ENCODE measurements at places on chromosomes 1 and 21.

- peak; percentile 29 for DNase-seq
These were observed 199.4 kb upstream of the CACYBP start for GRCh38 chr1:174800216-174800851.

DNA sequence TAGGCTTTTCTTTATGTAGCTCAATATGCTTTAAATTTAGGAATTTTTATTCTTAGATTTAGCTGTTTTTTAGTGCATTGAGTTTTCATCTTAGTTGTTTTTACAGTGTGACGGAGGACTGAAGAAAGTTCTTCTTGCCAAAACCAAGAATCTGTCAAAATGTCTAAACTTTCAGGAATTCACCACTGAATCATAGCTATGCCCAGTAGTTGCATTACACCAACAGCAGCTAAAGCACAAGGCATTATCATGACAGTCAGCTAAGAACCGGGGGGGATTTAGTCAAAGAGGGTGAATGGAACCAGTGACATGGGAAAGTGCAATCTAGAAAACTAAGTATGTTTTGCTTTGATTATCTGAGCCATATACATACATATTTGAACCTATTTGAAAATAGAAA, 6.5 kb upstream of the C1orf146 start:
- peak; percentile 52 for DNase-seq

DNA sequence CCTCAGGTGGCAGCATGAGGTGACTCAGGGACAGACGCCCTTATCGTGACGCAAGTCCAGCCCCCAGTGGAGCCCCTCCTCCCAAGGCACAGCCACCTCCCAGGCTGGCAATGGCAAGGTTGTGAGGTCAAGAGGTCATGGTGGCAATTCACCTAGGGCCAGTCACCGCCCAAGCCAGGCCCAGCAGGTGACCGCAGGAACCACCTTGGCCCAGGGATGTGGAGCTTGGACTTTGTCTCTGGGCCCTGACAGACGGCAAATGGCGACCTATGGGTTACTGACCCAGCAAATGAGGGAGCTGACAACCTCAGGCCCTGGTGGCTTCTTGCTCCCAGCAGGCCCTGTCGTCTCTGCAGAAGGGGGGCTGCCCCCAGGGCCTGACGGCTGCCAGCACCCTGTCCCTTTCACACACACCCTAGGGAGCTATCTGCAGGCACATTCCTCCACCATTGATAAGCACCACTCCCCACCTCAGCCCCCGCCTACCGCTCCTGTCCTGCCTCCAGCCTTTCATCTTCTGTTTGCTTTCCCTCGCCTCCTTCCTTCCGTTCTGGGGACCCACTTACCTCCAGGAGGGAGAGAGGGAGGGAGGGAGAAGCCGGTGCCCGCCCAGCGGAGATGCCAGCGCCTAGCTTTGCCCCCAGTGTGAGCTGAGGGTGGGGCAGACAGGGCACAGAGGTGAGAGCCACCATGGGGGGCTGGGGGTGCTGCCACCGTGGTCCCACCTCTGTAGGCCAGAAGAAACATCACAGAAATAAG, 12.1 kb downstream of the EPHA2 start:
- DNase-seq: no peak

DNA sequence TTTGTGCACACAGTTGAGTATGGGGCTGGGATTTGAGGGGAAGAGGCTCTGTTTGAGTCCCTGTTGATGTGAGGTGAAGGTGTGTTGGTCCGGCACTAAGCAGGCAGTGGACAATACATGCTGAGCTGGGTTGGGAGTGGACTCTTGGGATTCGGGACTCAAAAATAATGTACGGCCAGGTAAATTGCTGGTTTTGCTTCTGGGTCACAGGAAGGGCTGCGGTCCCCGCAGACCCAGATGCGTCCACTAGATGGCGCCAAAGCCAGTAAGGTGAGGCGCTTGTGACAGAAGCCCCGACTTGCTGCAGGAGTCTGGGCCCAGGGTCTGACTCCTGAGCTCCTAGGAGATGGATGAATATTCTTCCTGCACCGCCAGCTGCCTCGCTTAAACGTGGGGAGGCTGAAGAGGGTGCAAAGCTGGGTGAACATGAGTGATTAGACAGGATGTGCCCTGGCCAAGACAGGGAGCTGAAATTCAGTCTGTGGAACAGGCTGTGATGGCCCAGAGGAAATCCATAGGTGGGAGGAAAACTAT, 61.4 kb downstream of the ACBD3 start:
- peak; percentile 87 for DNase-seq

DNA sequence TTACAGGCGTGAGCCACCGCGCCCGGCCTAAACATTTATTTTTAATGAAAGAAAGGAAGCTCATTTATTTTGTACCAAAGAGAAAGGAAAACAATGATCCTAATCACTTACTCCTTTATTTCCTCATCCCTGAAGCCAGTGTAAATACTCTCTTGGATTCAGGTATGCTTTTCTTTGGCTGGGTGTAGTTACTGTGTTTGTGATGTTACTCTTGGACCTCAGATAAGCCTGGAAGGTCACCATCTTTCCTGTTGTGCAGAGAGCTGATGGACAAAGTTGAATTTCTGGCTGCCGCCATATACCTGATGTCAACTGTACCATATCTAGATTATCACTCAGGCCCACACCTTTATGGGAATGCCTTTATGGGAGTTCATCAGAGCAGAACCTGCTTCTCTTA, 35.4 kb upstream of the FOXE3 start:
- no peak for DNase-seq

DNA sequence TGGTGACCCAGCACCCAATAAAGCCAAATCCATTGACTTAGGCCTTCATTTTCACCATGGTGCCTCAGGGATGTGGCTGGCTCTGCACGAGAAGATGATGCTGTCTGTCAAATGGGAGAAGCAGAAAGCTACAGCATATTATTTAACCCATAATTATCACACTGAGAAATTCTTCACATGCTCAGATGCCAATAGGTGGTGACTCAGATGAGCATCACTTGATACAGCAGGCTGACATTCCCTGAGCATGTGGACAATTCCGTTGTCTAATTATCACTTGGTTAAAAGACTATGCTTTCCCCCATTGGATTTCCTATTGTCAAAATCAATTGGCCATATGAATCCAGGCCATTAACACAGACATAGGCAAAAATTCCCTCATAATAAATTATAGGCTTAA, 44.0 kb upstream of the HSD3B1 start:
- DNase-seq: no peak

GRCh38 chr1:156705918-156706656, 704 bp upstream of the CRABP2 start:
- DNase-seq: peak; percentile 86

DNA sequence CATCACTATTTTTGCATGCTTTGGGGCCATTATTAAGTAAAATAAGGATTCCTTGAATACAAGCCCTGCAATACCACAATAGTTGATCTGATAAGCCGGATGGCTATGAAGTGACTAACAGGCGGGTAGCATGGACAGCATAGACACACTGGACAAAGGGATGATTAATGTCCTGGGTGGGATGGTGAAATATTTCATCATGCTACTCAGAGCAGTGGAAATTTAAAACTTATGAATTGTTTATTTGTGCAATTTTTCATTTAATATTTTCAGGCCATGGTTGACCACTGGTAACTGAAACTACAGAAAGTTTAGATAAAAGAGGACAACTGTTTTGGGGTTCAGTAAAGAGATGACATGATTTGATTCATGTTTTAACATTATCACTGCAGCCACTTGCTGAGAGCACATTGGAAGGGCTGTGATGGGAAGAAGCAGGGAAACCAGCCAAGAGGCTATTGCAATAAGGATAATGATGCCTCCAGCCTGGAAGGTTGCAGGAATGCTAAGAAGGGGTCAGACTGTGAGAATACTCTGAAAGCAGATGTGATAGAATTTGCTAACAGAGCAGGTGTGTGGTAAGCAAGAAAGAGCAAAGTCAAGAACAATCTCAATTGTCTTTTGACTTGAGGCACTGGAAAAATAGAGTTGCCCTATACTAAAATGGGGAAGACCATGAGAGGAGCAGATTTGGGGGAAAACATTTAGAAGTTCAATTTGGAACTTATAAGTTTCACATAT, 62.5 kb upstream of the TNFSF4 start:
- peak; percentile 59 for DNase-seq

DNA sequence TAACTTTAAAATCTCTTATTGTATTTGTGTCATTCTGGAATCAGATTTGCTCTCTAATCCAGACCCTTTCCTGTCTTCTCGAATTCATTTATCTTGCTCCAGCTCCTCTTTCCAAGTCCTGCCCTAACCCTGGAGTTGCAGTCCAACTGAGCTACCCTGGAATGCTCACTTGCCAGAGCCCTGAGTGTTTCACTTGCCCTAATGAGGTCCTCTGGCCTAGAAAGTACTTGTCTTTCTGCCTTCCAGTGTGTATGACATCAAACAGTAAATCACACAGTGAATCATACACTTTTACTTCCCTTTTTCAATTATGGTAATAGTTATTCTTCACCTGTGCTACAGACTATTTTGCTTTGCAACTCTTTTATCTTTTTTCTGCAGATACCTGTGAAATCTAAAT, 96.9 kb downstream of the NEK7 start:
- DNase-seq: no peak

GRCh38 chr1:59516881-59517280, 220.0 kb downstream of the FGGY start:
- DNase-seq: no peak

- peak; percentile 47 for DNase-seq
These were observed 432.9 kb downstream of the PLPP3 start for GRCh38 chr1:56146449-56146848.

GRCh38 chr1:192070213-192070612, 88.0 kb upstream of the RGS18 start:
- no peak for DNase-seq

DNA sequence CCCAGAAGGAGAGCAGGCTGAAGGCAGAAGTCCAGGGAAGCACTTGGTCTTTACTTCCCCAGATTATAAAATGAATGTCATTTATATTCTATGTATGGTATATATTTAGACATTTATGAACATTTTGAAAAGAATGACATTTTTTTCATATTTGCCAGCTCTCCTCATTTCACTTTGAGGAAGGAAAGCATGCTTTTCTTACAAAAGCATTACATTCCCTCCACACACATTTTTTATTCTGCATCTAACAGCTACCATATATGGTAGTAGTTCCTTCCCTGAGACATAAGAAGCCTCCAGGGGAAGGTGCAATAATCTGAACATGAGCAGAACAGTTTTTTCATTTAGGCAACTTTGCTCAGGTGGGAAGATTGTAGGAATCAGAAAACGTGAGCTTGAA, 94.0 kb downstream of the LRRC7 start:
- DNase-seq: no peak

GRCh38 chr1:2803086-2803930, 1.8 kb upstream of the TTC34 start:
- DNase-seq: no peak

DNA sequence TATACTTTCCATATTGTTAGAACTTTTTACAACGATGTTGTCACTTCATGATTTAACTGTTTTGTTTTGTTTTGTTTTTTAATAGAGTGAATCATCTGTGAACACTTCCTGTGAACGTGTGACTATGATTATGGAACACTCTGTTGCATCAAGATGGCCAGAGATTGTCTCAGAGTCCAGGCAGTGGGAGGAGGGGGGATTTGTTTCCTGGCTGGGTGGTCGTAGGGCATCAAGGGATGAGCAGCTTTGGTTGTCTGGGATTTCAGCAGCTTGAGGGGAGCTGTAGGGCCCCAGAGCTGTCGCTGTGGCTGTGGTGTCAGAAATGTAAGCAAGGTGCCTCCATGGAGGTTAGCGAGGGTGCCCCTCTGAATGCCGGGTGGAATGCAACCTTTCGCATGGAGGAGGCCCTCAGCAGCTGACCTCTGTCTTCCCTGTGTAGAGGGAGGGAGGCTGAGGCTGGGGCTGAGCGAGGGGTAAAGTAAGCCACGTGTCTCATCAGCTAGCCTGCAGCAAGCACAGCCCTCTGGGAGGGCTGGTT, 21.4 kb downstream of the NEK2 start:
- peak; percentile 41 for DNase-seq

DNA sequence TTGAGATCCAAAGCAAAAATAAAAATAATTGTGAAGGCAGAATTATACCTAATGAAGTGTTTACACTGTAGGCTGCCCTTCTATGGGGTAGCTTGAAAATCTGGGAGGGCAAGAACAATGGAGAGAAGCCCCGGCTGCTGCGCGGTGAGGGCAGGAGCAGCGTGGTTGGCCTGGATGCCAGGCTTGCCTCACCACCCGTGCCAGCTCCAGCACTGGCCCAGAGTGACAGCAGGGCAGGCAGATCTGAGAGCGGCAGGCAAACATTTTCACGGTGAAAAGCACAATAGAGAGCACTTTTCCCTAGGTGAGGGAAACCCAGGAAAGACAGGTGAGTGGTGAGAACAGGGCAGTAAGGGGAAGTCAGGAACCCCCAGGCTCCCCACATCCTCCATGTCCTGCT, 1.4 kb downstream of the PROK1 start:
- no peak for DNase-seq

- DNase-seq: no peak
These were observed 22.6 kb downstream of the PODN start for GRCh38 chr1:53084589-53084971.

GRCh38 chr1:206521127-206521526, 13.8 kb downstream of the RASSF5 start:
- no peak for DNase-seq

DNA sequence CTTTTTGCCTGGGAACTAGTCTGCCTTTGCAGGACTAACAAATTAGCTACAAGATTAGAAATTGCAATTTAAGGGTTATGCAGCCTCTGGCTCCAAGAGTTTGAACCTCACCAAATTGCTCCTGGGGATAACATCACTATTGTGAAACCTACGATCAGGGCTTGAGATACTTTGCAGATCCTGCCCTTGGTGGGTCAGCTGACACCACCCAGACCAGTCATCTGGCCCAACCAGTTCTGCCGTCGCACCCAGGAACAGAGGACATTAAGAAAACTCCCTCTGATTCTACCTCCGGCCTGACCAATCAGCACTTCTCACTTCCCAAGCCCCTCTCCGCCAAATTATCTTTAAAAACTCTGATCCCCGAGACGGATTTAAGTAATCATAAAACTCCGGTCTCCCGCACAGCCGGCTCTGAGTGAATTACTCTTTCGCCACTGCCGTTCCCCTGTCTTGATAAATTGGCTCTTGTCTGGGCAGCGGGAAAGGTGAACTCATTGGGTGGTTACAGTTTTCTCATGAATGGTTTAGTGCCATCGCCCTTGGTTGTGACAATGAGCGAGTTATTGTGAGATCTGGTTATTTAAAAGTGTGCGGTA, 32.9 kb upstream of the B3GALT5 start:
- no peak for DNase-seq

- no peak for DNase-seq
These were observed 64.6 kb upstream of the EFHD2 start for GRCh38 chr1:15344800-15345704.
